ENCODE measurements at places on chromosomes 4 and X. TPM values are rescaled to one million over a fixed set of nuclear protein-coding genes. Genes with fewer than 3 reads are reported as not detected.

The REELD1 gene
- total RNA-seq = not detected

The PABPC1L2B gene
- total RNA-seq = not detected

The ADH7 gene
- total RNA-seq = not detected

The USP17L22 gene
- not detected for total RNA-seq

The MAGEA8 gene
- total RNA-seq = not detected

The HTN1 gene
- total RNA-seq = not detected

The NAA11 gene
- total RNA-seq = not detected

The ADH1A gene
- total RNA-seq = not detected

The FRMD7 gene
- total RNA-seq = not detected

The NSG1 gene
- 6.4 TPM for total RNA-seq

The CSAG1 gene
- total RNA-seq = not detected

The MGARP gene
- total RNA-seq = 7.6 TPM

The SSX7 gene
- total RNA-seq = not detected

The ARHGAP6 gene
- 58.0 TPM for total RNA-seq

The IQCM gene
- total RNA-seq = not detected

The ZAR1 gene
- not detected for total RNA-seq

The TMPRSS11D gene
- total RNA-seq = not detected

The XIAP gene
- 25.1 TPM for total RNA-seq

The EREG gene
- 0.54 TPM for total RNA-seq

The SLC7A11 gene
- 5.4 TPM for total RNA-seq

The CD38 gene
- total RNA-seq = 0.12 TPM

The AP1S2 gene
- total RNA-seq = 11.2 TPM

The SNCA gene
- not detected for total RNA-seq

The ASB12 gene
- not detected for total RNA-seq

The FGFR3 gene
- total RNA-seq = 0.24 TPM

The TNIP3 gene
- total RNA-seq = 0.44 TPM

The TRPC3 gene
- 0.15 TPM for total RNA-seq

The FTHL17 gene
- total RNA-seq = not detected

The CHM gene
- 10.3 TPM for total RNA-seq

The RNF150 gene
- total RNA-seq = 0.25 TPM

The QDPR gene
- 18.0 TPM for total RNA-seq

The CPLX1 gene
- not detected for total RNA-seq

The HTR2C gene
- total RNA-seq = not detected

The KLHL4 gene
- total RNA-seq = 2.7 TPM

The HMGB3 gene
- total RNA-seq = 3.4 TPM

The MFAP3L gene
- total RNA-seq = 2.8 TPM

The HCCS gene
- total RNA-seq = 8.4 TPM

All from cardiac ventricle fibroblast (primary cell).